ENCODE measurements at places on chromosomes 1 and 21. TPM values are rescaled to one million over a fixed set of nuclear protein-coding genes. Genes with fewer than 3 reads are reported as not detected.

Gene ALDH4A1
- 15.7 TPM for total RNA-seq

Gene ATP6V0B
- total RNA-seq: 131 TPM

- no peak overlapping the region for H3K27ac ChIP-seq
- H3K36me3 ChIP-seq: no peaks in the 10 kb centered on the region
- no peak overlapping the region for H3K4me3 ChIP-seq
- no peak for DNase-seq
- no peaks in the 10 kb centered on the region for H3K27me3 ChIP-seq
Measured at GRCh38 chr21:16287046-16287445, 557.3 kb downstream of the USP25 start.

DNA sequence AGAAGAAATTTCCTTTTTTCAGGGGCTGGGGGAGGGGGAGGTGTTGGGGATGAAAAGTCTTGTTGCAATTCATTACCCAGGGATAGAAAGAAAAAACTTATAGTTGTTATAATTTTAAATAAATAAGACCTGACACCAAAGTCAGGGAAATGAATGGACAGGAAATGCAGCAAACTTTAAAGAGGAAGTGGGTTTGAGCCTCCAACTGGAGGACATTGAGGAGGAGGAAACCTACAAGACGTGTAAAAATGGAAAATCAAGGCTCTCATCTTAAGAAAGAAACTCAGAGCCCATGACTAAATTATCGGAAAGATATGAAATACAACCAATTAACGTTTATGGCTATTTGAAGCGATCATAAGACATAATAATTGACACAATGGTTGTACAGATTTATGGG, 54.4 kb downstream of the NIBAN1 start:
- H3K27me3 ChIP-seq: no peaks in the 10 kb centered on the region
- H3K4me3 ChIP-seq: no peak overlapping the region
- DNase-seq: no peak
- no peaks in the 10 kb centered on the region for H3K36me3 ChIP-seq
- H3K27ac ChIP-seq: no peak overlapping the region
- no peaks in the 10 kb centered on the region for H3K4me1 ChIP-seq

GRCh38 chr1:41469706-41470105, 14.8 kb downstream of the EDN2 start:
- H3K27ac ChIP-seq: no peak overlapping the region
- H3K27me3 ChIP-seq: no peaks in the 10 kb centered on the region
- no peak for DNase-seq
- H3K36me3 ChIP-seq: no peaks in the 10 kb centered on the region
- H3K4me3 ChIP-seq: no peak overlapping the region
- H3K4me1 ChIP-seq: no peaks in the 10 kb centered on the region

Data from breast epithelium (tissue), 4 donors.